Stimulated activated CD8-positive, alpha-beta memory T cell treated with anti-CD3 and anti-CD28 coated beads, Interleukin-2, amount 100 ng/mL, for 1 hour (primary cell): ENCODE measurements at places on chromosomes 5 and 9.

DNA sequence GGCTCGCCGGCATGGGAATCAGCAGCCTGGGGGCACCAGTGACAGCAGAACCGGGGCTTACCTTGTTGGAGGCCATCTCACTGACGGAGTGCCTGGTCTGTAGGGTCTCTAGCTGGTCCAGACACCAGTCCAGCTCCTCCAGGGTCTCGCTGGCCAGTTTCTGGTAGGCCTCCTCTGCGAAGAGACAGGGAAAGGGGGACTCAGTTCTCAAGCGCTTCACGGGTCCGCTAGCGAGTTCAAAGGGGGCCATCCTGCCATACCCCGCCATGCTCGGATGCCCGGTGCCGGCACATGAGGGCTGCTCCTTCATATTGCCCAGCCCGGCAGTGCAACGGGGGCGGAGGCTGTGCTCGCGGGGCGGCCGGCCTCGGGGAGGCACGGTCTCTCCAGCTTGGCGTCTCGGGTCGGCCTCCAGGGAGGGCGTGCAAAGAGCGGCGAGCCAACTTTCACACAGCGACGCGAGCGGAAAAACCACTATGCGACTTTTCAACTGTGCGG lies 456.0 kb downstream of the RAB3C start:
- peak; percentile 4 for DNase-seq

- DNase-seq = no peak
Measured at GRCh38 chr9:104740621-104741020, 6.9 kb upstream of the NIPSNAP3A start.

DNA sequence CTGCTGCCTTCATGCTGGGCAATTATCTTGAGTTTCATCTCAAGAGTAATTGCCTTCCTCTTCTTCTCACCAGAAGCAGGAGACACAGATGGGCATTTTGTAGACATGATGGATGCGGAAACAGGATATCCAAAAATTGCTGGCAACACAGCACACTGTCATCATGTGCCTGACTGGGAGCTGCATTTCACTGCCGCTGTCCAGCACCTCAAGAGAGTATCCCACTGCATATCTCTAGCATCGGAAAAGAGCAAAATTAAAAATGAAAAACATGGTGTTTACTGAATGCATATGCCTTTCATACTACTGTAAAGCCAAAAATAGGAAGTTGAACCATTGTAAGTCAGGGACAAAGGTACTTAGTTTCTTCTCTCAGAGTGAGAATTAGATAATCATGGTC lies 210.7 kb downstream of the MAN2A1 start:
- no peak for DNase-seq

- no peak for DNase-seq
Measured at GRCh38 chr5:151581347-151581746, 9.8 kb downstream of the FAT2 start.

GRCh38 chr9:17906176-17906840 lies 327.4 kb downstream of the SH3GL2 start:
- DNase-seq = no peak

DNA sequence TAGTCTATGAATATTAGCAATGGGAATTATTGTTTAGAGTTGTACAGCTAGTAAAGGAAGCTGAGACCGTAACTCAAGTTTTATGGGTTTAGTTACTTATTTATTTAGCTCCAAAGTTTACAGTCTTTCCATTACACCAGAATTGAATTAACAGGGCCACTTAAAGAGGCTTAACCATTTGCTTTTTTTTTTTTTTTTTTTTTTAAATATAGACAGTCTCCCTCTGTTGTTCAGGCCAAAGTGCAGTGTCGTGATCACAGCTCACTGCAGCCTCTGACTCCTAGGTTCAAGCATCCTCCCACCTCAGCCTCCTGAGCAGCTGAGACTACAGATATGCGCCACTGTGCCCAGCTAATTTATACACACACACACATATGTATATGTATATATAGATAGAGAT lies 1.4 kb upstream of the TTC1 start:
- no peak for DNase-seq

DNA sequence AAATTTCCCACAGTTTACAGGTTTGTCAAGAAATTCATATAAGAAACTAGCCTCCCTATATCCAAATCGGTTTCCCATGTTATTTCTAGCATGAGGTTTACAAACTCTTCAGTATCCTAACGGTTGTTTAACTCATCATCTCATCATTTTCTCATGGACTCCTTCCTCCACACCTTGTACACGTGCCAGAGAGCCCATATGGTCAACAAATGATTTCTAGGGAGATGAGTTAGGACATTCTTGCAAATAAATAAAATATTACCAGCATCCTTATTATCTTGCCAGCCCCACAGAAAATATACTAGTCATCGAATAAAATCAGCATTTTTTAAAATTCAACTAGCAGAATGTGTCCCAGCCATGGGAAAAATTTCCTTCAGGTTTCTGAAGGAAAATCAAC lies 285.2 kb downstream of the EBF1 start:
- no peak for DNase-seq

DNA sequence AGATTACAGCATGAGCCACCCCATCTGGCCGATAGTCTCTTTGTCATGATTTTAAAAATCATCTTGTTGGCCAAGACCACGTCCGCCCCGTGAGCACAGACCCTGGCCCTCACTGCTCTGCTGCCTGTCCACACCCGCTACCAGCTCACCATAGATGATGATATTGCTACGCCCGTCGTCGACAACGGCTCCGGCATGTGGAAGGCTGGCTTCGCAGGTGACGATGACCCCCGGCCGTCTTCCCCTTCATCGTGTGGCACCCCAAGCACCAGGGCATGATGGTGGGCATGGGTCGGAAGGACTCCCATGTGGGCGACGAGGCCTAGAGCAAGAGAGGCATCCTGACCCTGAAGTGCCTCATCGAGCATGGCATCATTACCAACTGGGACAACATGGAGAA lies 76.5 kb downstream of the KDM4C start:
- no peak for DNase-seq

DNA sequence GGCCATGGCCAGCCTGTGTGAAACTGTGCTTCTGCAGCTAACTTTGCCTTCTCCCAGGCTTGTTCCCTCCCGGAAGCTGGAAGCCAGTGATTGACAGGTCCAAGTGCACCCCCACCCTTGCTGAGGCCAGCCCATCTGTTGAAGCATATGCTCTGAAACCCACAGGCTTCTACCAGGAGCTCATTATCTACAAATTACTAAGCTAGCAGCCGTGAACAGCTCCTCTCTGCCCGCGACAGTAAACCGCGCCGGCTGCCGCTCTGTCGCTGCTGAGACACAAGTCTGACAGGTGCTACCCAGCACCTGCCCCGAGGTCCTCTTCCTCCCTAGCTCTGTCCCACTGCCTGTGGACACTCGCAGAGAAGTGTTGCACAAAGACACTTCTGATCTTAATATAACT lies 490.9 kb downstream of the GADD45G start:
- no peak for DNase-seq

DNA sequence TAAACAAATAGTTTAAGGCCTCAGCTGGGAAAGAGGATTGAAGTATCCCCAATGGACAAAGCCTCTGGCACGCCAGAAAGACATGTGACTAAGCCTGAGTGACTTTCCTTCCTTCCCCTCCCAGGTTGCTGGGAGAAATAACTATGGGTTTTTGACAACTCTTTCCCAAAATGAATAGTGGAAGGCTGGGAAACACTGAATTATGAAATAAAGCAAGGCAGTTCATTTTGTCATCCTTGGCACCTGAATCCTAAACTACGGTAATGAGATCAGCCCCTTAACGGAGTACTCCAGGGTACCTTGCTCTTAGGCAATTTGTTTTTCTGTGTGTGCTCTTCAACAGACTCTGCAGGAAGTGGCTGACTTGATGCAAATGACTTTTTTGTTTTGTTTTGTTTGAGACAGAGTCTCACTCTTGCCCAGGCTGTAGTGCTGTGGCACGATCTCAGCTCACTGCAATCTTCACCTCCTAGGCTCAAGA lies 75.2 kb downstream of the LMNB1 start:
- DNase-seq = no peak

DNA sequence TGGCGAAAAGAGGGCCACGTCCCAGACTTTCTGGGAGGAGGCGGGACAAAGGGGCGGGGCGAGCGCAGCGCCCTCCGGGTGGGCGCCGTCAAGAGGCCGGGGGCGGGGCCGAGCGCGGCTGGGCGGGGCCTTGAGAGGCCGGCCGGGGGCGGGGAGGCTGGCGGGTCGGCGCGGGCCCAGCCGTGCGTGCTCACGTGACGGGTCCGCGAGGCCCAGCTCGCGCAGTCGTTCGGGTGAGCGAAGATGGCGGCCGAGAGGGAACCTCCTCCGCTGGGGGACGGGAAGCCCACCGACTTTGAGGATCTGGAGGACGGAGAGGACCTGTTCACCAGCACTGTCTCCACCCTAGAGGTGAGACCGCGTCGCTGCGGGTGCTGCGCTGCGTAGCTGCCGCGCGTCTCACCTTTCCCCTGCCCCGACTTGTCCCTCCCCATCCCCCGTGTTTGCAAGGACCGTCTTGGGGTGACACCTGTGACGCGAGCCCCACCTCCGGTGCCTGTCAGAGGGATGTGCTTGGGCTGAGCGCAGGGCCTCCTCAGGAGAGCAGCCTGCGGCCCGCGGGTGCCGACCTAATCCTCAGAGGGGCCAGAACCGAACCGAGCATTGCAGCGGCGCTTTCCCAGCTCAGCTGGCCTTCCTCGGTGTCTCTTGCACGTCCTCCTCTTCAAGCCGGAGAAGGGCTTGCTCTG lies at the start of gene SNX2:
Gene SNX2 (plus strand): TSS at position 220 of the 689 bp plus-strand sequence. CDS start 24 bp downstream, at position 244.
- DNase-seq = peak; percentile 85

- DNase-seq = no peak
Measured at GRCh38 chr9:95053611-95054570, 263.6 kb downstream of the FANCC start.

GRCh38 chr5:148491015-148491792 lies 107.4 kb downstream of the FBXO38 start:
- no peak for DNase-seq

GRCh38 chr9:123725389-123725788 lies 204.5 kb downstream of the DENND1A start:
- no peak for DNase-seq

DNA sequence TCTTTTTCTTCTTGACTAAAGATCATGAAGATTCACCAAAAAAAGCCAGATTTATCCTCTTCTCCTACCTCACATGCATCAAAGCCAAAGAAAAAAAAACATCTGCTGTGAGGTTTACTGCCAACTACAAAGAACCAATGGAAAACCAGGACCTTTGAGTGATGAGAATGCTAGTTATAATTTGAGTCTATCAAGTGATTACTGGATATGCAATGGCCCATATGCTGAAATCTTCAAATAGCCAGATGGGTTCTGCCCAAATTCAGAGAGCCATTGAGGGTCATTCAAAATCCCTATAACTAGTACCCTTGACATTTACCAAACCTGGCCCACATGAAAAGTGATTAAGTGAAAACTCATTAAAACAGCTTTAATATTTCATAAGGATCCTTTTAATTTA lies 78.4 kb upstream of the ACO1 start:
- DNase-seq = no peak

- no peak for DNase-seq
Measured at GRCh38 chr5:16963821-16964220, 27.7 kb upstream of the MYO10 start.

DNA sequence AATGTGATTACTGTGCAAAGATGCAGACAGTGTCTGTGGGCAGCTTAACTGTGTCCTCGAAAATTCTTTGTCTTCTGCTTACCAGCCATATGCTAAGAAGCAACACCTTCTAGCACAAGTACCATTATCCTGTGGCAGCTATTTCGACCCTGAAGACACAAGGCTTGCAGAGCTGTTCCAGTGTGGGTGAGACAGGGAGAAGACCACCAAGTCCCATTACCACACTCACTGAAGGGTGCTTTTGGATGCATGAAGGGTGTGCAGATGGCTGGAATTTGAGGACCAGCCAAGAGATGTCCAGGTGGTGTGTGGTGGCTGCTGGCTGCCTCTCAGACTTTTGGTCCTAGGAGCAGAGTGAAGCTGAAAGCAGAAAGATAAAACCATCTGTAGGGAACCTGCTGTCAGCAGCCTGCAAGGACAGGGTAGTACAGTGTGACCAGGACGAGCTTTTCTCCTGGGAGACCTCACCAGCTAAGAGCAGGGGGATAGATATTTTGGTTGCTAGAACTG lies 161.8 kb downstream of the ICE1 start:
- no peak for DNase-seq

DNA sequence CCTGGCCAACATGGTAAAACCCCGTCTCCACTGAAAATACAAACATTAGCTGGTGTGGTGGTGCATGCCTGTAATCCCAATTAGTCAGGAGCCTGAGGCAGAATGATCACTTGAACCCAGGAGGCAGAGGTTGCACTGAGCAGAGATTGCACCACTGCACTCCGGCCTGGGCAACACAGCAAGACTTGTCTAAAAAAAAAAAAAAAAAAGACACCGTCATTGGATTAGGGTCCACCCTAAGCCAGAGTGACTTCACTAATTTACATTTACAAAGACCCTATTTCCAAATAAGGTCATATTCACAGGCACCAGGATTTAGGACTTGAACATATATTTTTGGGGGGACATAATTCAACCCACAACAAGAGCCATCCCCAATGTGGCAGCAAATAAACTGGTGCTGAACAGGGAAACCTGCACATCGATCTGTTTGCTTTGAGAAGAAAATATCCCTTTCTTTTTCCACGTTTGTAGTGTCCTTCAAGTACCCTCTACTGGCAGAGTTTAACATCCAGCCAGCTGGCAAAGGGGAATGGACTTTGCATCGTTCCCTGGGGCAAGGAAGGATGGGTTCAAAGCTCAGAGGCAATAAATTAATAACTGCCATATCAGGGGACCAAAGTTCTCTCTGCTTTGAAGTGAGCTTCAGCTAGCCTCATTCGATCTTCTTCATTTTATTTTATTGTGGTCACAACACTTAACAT lies 3.7 kb upstream of the DNAJC25 start:
- DNase-seq = no peak

DNA sequence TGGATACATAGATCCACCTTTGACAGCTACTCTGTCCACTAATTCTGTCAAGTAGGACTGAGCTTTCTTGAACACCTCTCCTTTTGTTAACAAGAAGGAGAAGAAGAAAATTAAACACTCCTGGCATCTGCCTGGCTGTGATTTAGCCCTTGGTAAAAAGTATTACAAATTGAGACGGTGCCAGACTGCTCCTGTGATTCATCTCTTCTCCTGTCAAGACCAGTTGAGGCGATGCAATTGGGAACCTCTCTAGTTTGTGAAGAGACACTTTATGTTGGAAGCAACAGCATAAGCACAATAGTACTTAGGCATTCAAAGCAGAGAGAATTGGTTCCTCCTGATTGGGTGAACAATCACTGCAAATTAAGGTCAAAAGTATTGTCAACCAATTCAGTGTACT lies 72.7 kb downstream of the GHR start:
- no peak for DNase-seq
